ENCODE measurements at places on chromosomes 13 and 19. TPM values are rescaled to one million over a fixed set of nuclear protein-coding genes. Genes with fewer than 3 reads are reported as not detected.

The SHISA2 gene
- total RNA-seq, result 8.1 TPM

The SLC25A41 gene
- 0.42 TPM for total RNA-seq

The GSK3A gene
- 52.4 TPM for total RNA-seq

The SPATA13 gene
- total RNA-seq, result 12.6 TPM

The HIF3A gene
- 31.5 TPM for total RNA-seq

The SMIM24 gene
- total RNA-seq, result 1.9 TPM

The PDCD5 gene
- total RNA-seq, result 111 TPM

Data from H9 (cell line).